ENCODE measurements at places on chromosomes 2 and 18. TPM values are rescaled to one million over a fixed set of nuclear protein-coding genes. Genes with fewer than 3 reads are reported as not detected.

The SERPINB11 gene
- not detected for total RNA-seq

The SGPP2 gene
- not detected for total RNA-seq

The ADAM23 gene
- 18.4 TPM for total RNA-seq

The FBXO41 gene
- 0.56 TPM for total RNA-seq

Measured in endothelial cell of coronary artery (primary cell).